ENCODE measurements at places on chromosomes 3 and 15. TPM values are rescaled to one million over a fixed set of nuclear protein-coding genes. Genes with fewer than 3 reads are reported as not detected.

DNA sequence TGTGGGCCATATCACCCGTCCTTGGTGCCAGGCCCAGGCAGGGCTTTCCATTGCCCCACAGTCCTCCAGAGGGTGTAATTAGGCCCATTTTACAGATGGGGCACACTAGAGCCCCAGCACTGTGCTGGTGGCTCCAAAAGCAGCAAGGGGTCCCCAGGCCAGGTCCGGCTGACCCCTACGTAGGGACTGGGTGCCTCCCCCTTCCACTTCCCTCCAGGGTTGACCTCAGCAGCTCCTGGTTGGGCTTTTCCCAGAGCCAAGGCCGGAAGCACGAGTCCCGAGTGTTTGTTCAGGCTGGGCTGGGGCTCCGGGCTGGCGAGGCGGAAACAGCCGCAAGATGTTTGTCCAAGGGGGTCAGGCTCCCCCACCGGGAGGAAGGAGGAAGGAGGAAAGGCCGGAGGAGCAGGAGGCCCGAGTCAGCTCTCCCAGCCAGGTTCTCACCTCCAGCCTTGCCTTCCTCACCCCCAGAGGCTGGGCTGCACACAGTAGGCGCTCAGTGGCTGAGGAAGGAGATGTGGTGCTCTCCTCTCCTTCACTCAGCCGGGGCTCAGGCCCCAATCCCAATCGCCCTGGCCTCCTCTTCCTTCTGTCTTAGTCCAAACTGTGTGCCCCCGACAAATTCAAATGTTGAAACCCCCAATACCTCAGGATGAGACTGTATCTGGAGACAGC, 17.1 kb upstream of the PLXND1 start:
- no peak overlapping the region for H3K4me3 ChIP-seq
- H3K27me3 ChIP-seq = no peaks in the 10 kb centered on the region
- no peak overlapping the region for H3K27ac ChIP-seq
- H3K36me3 ChIP-seq = no peaks in the 10 kb centered on the region

DNA sequence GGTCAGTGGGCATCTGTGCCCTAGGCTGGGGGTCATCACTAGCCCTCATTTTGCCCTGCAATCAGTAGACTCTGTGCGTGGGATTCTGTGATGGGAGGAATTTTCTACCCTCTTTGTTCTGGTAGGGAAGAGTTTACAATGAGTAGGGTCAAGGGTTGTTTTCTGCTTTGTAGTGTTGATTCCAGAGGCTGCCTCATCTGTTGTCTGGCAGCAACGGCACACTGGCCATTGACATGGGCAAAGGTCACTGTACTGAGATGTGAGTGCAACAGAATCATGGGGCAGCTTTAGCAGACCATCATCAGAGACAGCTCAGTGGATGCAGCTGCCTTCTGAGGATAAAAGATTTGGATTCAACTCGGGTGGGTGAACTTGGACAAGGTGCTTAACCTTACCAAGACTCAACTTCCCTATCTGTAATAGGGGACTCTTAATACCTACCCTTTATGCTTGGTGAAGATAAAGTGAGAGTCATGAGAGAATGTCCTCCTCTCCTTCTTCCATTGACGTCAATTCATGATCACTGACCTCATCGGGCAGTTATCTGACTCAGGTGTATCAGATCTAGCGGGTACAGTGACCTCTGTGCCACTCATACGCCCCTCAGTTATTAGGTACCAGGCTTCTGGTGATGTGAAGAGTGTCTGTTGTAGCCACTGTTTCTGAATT, 127.5 kb downstream of the RPLP1 start:
- no peak overlapping the region for H3K27ac ChIP-seq
- peaks cover 24% of the 10 kb centered on the region for H3K4me1 ChIP-seq
- no peak for DNase-seq

GRCh38 chr3:161025911-161026310, 79.2 kb downstream of the B3GALNT1 start:
- H3K36me3 ChIP-seq = peaks cover 4% of the 10 kb centered on the region
- no peaks in the 10 kb centered on the region for H3K4me1 ChIP-seq
- no peak overlapping the region for H3K4me3 ChIP-seq
- H3K27ac ChIP-seq = no peak overlapping the region
- no peak for DNase-seq

DNA sequence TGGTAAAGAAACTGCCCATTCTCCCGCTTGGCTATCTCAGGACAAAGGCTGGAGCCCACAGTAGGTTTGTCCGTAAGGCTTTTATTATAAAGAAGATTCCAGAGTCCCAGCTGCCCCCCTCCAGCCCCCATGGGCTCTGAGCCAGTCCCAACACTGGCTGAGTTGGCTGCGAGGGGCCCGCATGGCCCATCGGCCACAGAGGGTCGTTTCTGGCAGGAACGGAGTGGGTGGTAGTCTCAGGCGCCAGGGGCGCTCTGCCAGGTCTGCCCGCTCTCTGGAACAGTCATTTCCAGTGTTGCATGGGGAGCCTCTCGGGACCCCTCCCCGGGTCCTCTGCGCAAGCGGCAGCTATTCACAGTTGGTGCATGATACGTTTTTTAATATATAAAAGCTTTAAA, 12.2 kb downstream of the H1-8 start:
- H3K4me3 ChIP-seq = no peak overlapping the region
- peaks cover 6% of the 10 kb centered on the region for H3K4me1 ChIP-seq
- no peak overlapping the region for H3K27ac ChIP-seq
- DNase-seq = no peak

DNA sequence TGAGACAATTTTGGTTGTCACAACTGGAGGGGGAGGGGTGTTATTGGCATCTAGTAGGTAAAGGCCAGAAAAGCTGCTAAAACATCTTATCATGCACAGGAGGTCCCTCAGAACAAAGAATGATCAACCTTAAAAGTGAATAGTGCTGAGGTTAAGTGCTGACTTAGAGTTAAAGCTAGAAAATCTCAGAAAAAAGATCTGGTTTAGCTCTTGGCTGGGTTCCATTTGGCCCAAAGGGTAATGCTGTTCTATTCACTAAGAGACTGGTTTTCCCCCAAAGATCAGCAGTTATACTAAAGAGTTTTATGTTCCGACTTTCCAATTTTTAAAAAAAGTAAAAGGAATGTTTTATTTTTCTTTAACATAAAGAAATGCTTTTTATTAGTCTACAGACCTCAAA, 15.6 kb downstream of the DCBLD2 start:
- peaks cover 3% of the 10 kb centered on the region for H3K36me3 ChIP-seq
- H3K27me3 ChIP-seq = no peaks in the 10 kb centered on the region
- no peaks in the 10 kb centered on the region for H3K4me1 ChIP-seq
- no peak overlapping the region for H3K4me3 ChIP-seq
- no peak overlapping the region for H3K27ac ChIP-seq

DNA sequence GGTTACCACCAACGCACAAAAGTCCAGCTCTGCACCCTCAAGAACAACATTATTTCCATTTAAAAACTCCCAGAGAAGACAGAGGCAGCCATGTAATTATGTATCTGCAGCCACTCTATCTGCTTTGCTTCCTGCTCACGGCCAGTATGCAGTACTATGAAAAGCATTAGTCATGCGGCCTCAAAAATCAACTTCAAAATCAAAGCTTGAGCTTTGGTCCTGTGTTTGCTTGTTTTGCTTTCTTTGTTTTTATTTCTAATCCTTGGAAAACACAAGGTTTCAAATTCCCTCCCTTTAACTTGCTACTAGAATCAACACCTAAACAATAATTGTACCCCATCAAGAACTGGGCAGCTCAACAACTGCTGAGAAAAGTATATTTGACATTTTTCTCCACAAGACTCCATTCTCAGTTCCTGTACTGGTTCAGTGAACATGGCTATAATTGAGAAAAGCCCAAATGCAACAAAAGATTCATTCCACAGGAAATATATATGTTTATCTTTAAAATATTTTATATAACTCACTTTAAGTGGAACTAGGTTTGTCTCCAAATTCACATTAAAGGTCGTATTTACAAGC, 37.6 kb downstream of the GBE1 start:
- no peak for DNase-seq
- H3K27me3 ChIP-seq = no peaks in the 10 kb centered on the region
- H3K4me1 ChIP-seq = peaks cover 8% of the 10 kb centered on the region

- no peaks in the 10 kb centered on the region for H3K4me1 ChIP-seq
- H3K4me3 ChIP-seq = no peak overlapping the region
- no peaks in the 10 kb centered on the region for H3K36me3 ChIP-seq
- H3K27ac ChIP-seq = no peak overlapping the region
- DNase-seq = no peak
These were observed 342.1 kb upstream of the CCDC54 start for GRCh38 chr3:107035176-107035575.

Gene TRPM1
- not detected for total RNA-seq

All from activated CD8-positive, alpha-beta T cell treated with anti-CD3 and anti-CD28 coated beads for 36 hours (primary cell).